ENCODE measurements at places on chromosomes 5 and 9. TPM values are rescaled to one million over a fixed set of nuclear protein-coding genes. Genes with fewer than 3 reads are reported as not detected.

- no peak for DNase-seq
- no peaks in the 10 kb centered on the region for H3K36me3 ChIP-seq
- H3K27ac ChIP-seq: peak overlapping the region; percentile 21
- no peak overlapping the region for H3K4me3 ChIP-seq
- H3K27me3 ChIP-seq: no peaks in the 10 kb centered on the region
- H3K4me1 ChIP-seq: peaks cover 65% of the 10 kb centered on the region
These were observed 21.9 kb downstream of the KDM4C start for GRCh38 chr9:6779417-6780241.

DNA sequence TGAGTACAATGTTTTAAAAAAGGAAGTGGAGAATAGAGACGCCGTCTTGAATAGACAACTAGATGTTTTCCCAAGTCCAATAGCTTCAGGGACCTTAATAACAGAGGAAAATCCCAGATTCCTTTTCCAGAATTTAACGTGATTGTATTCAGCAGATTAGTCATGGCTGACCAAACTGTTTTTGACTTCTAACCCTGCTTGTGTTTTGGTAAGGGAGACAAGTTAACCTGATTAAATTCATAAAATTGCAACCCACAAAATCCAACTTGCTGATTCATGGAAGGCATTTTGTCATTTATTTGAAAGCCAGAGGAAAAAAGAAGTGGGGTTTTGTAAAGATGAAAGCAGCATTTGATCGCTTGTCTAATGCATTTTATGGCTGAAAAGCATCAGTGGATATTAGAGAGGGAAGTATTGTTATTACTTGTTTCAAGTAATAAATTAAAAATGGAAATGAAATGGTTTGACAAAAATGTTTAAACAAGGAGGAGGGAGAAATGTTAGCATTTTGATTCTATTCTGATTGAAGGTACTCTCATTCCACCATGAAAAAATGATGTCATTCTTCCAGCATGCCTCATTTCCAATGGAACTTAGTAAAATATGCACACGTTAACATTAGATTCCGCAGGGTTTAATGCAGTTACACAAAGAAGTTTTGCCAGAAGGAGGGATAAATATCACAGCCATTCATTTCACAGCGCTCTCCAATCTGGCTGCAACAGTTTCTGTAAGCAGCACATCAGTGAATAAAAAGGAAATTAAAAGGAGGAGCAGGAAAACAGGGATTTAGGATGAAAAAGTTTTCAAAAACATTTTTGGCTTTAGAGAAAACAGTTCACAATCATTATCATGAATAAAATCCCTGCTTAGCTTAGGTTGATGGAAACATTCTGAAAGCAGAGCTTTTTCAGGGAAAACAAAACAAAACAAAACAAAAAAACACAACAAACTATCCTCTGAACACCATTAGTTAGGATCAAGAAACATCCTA is 314.7 kb downstream of the PRR16 start:
- no peaks in the 10 kb centered on the region for H3K36me3 ChIP-seq
- no peak overlapping the region for H3K4me3 ChIP-seq
- H3K27me3 ChIP-seq: no peaks in the 10 kb centered on the region
- H3K4me1 ChIP-seq: no peaks in the 10 kb centered on the region
- peak; percentile 9 for DNase-seq
- H3K27ac ChIP-seq: no peak overlapping the region

DNA sequence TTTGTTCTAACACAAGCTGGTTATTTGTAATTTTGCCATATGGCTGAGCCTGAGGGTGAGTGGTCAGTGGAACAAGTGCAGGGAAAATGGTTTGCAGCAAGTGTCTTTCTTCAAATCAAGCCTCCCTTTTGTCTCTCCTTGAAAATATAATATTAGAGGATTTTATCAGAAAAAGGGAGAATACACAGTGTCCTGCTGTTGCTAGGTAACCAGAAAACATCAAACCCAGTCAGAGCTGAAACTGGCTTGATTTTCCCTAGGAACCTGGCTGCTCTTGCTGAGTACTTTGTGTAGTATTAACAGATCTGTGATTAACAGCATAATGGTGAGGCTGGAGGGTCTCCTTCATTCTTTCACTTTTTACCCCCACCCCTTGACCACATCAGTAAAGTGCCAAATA is 314.0 kb downstream of the ARHGEF28 start:
- no peaks in the 10 kb centered on the region for H3K36me3 ChIP-seq
- no peaks in the 10 kb centered on the region for H3K27me3 ChIP-seq
- DNase-seq: no peak
- no peaks in the 10 kb centered on the region for H3K4me1 ChIP-seq
- H3K4me3 ChIP-seq: no peak overlapping the region

The SCGB3A2 gene
- total RNA-seq: not detected

The ZBTB26 gene
- total RNA-seq: 14.7 TPM

The PPP1R26 gene
- 14.2 TPM for total RNA-seq

The AHRR gene
- total RNA-seq: 1.2 TPM

- H3K27me3 ChIP-seq: no peaks in the 10 kb centered on the region
- peaks cover 6% of the 10 kb centered on the region for H3K4me1 ChIP-seq
- no peak overlapping the region for H3K27ac ChIP-seq
- H3K4me3 ChIP-seq: no peak overlapping the region
- DNase-seq: no peak
- H3K36me3 ChIP-seq: no peaks in the 10 kb centered on the region
These were observed 242.6 kb downstream of the HSPA4 start for GRCh38 chr5:133294380-133294779.

GRCh38 chr5:111892949-111893348 is 136.0 kb upstream of the NREP start:
- no peaks in the 10 kb centered on the region for H3K27me3 ChIP-seq
- H3K4me3 ChIP-seq: no peak overlapping the region
- DNase-seq: no peak
- H3K4me1 ChIP-seq: no peaks in the 10 kb centered on the region

DNA sequence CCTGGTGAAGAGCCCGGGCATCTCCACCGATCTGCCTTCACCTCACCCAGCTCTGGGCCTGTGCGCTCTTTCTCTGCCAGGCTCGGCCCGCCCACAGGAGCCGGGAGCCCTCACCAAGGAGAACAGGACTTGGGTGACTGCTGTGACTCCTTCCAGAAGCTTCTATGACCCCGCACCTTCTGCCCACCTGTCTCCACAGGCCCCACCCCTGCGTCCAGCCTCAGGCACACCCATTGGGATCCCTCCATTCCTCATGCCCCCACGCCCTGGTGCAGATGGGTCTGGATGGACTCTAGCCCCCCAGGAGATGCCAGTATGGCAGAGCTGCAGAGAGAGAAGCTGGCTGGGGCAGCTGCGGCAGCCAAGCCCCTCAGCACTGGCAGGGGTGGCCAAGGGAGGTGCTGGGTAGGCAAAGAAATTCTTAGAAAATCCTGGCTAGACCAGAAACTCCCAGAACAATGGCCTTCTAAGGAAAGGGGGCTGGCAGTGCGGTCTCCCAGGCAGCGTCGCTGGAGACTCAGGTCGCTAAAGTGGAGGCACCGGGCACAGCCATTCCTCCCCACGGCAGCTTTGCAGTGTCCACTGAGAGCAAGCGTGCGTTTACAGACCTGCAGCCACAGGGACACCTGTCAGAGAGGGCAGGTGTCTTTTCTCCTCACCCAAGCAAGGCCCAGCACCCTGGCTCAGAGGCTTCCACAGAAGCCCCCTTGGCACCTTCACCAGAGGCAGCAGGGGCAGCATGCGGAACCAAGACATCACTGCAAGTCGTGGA is 17.3 kb downstream of the LPCAT1 start:
- DNase-seq: no peak
- H3K27ac ChIP-seq: no peak overlapping the region
- peaks cover 35% of the 10 kb centered on the region for H3K36me3 ChIP-seq
- H3K4me1 ChIP-seq: peaks cover 37% of the 10 kb centered on the region

The CDX1 gene
- total RNA-seq: not detected

The CTNND2 gene
- total RNA-seq: 0.29 TPM

DNA sequence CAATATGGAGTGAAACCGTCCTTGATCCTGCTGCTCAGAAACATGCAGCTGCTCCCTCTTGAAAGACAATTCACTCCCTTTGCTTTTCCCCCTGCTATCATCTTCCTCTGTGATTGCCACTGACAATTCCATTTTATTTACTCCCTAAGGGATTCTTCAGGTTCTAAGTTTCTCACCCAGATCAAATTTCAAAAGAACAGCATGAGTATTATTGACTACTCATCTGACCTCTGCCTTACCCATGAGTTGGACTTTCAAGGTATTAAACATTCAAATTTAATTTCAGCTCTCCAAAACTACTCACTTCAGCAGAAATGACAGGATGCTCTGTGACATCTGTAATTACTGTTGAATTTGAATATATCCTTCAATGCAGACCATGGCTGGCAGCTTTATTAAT is 236.5 kb upstream of the HAPLN1 start:
- no peak overlapping the region for H3K27ac ChIP-seq
- no peak overlapping the region for H3K4me3 ChIP-seq
- H3K4me1 ChIP-seq: no peaks in the 10 kb centered on the region
- no peaks in the 10 kb centered on the region for H3K27me3 ChIP-seq
- H3K36me3 ChIP-seq: no peaks in the 10 kb centered on the region

The SPATA31C2 gene
- total RNA-seq: not detected

DNA sequence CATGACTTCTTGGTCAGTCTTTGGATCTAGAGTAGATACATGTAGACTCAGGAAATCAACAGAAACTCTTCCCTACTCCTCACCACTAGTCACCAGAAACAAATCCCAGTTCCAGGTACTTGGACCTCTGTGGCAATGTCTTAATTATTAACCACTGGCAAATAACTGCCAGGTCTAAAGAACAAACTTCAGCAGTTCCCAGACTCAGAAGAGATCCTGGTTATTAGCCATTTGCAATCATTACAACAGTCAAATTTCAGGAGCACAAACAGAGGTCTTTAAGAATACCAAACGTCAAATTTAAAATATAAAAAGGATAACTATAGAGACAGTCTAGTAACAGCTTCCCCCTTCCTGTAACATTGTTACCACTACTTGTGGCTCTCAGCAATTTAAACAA is 10.2 kb downstream of the DIAPH1 start:
- peak overlapping the region; percentile 78 for H3K27ac ChIP-seq
- H3K36me3 ChIP-seq: no peaks in the 10 kb centered on the region
- H3K4me1 ChIP-seq: peaks cover 85% of the 10 kb centered on the region
- no peaks in the 10 kb centered on the region for H3K27me3 ChIP-seq
- DNase-seq: peak; percentile 36

GRCh38 chr5:18152671-18153070 is 518.4 kb downstream of the TAF11L14 start:
- H3K4me3 ChIP-seq: no peak overlapping the region
- no peaks in the 10 kb centered on the region for H3K4me1 ChIP-seq
- no peak for DNase-seq
- no peaks in the 10 kb centered on the region for H3K36me3 ChIP-seq
- H3K27me3 ChIP-seq: no peaks in the 10 kb centered on the region

The DIPK1B gene
- total RNA-seq: 7.9 TPM

- no peaks in the 10 kb centered on the region for H3K4me1 ChIP-seq
- no peaks in the 10 kb centered on the region for H3K36me3 ChIP-seq
- H3K4me3 ChIP-seq: no peak overlapping the region
These were observed 43.6 kb downstream of the GADD45G start for GRCh38 chr9:89648247-89649000.

DNA sequence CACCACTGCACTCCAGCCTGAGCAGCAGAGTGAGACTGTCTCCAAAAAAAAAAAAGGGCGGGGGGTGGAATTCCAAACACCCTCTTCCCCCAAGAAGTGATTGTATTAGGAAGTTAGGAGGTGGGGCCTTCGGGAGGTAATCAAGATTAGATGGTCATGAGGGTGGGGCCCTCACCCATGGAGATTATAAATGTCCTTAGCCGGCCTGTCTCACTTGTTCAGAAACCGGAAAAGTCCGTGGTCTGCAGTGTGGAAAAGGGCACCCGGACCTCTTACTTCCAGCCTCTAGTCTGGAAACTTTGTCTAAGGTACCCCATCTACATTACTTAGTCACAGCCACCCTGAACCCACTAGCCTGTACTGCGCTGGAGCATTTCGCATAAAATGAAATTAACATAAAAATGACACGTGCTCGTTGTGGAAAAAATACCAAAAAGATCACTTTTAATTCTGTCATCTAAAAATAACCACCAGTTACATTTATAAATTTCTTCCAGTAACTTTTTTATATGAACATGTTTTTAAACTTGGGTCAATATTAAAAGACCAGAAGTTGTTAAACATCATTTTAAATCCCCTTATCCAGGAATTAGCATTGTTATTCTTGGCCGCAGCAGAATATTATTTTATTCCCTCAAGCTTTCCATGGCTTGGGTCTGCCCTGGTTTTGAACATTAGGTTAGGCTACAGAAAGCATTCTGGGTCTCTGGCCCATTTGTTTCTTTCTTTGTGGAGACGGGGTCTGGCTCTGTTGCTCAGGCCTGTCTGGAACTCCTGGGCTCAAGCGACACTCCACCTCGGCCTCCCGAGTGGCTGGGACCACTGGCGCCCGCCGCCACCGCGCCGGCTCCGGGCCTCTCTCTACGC is 1.2 kb upstream of the CKS2 start:
- peak; percentile 81 for DNase-seq
- peak overlapping the region; percentile 99 for H3K27ac ChIP-seq
- H3K4me3 ChIP-seq: peak overlapping the region; percentile 91

- H3K4me1 ChIP-seq: no peaks in the 10 kb centered on the region
- no peak overlapping the region for H3K4me3 ChIP-seq
- H3K36me3 ChIP-seq: no peaks in the 10 kb centered on the region
These were observed 64.3 kb upstream of the C6 start for GRCh38 chr5:41277476-41278245.

DNA sequence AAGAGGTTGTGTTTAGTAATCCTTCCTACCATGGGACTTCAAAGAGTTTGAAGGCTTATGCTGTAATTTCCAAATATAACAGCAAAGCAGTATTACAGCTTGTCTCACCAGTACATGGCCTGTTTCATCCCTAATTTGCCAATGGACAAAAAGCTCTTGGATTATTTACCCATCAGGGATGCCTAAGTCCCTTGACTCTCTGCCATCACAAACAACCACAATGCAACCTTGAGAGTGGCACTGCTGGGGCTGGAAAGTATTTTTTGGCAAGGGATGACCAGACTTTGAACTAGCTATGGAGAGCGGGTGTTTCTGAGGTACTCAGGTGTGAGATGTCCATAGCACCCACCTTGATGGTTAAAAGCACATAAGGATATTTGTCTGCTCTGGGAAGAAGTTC is 9.1 kb downstream of the MAMDC2 start:
- H3K4me1 ChIP-seq: peaks cover 67% of the 10 kb centered on the region
- H3K27ac ChIP-seq: peak overlapping the region; percentile 48
- H3K27me3 ChIP-seq: no peaks in the 10 kb centered on the region
- no peak for DNase-seq
- no peak overlapping the region for H3K4me3 ChIP-seq

The ITGA2 gene
- total RNA-seq: 2.9 TPM
